ENCODE measurements at places on chromosomes 4 and X.
A peak's percentile ranks its signal among the peaks of the same experiment; 100 is the strongest.

DNA sequence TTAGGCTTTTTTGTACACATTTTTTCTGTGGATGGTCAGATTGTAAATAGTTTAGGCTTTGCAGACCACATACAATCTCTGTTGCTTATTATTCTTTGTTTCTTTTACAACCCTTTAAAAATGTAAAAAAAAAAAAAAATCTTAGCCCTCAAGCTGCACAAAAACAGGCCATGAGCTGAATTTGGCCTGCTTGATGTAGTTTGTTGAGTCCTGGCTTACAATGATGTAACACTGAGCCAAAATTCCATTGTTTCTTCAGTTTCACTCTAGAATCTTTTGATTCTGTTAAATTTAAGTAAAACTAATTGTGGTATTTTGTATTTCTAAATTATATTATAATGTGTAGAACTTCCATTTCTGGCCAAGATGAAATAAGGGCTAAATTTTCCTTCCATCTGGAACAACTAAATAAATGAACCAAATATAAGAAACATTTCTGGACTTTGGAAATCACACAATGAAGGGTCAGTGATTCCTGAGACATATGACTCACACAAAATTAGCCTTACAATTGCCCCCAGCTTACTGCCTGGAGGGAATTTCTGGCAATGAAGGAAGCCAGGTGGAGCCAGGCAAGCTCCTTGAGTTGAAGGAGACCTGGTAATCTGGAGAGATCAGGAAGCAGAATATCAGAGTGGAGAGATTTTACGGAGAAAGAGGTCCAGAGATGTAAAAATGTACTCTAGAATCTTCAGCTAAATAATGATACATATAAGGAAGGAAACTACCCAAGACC is 29.8 kb downstream of the IQCM start:
- no peaks in the 10 kb centered on the region for H3K27me3 ChIP-seq
- peaks cover 11% of the 10 kb centered on the region for H3K4me1 ChIP-seq
- peak; percentile 40 for DNase-seq

DNA sequence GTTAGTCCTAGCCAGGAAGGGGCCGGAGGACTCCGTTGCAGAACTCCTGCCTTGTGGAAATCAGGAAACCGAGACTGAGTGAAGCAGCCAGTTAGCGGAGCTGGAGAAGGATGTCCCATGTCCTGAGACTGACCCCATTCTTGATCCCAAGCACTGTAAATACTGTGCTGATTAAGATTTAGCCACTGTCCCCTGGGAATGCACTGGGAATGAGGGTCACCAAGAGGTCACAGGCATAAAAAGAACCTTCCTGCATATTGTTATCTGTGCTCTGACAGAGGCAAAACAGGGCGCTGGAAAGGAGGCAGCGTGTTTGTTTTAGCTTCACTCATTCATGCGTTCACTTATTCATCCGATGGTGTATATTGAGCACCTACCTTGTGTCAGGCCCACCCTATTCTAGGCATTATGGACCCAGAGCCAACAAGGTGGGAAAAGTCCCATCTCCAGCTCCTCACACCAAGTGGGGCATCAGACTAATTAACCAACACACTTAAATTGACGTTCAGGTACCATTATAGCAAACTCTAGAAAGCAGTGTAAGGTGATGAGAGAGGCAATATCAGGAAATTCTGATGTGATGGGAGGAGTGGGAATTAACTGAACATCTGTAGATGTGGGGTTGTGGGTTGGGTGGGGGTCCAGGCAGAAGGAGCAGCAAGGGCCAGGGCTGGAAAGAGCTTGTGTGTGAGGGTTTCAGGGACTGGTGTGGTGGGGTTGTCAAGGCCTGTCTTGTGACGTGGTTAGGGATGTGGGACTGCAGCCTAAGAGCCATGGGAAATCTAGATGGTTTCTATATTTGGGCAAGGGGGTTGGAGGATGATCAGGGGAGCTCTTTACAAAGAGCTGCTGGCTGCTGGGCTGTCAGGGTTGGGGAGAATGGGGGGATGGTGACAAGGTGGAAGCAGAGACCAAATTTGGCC is 10.6 kb upstream of the SLC2A9 start:
- no peaks in the 10 kb centered on the region for H3K36me3 ChIP-seq
- H3K4me1 ChIP-seq = peaks cover 34% of the 10 kb centered on the region
- DNase-seq = no peak
- no peak overlapping the region for H3K4me3 ChIP-seq
- H3K27ac ChIP-seq = peak overlapping the region; percentile 36

- H3K36me3 ChIP-seq = no peaks in the 10 kb centered on the region
- H3K4me3 ChIP-seq = no peak overlapping the region
- H3K27ac ChIP-seq = no peak overlapping the region
- DNase-seq = no peak
Measured at GRCh38 chrX:19708683-19709082, 178.7 kb downstream of the SH3KBP1 start.

DNA sequence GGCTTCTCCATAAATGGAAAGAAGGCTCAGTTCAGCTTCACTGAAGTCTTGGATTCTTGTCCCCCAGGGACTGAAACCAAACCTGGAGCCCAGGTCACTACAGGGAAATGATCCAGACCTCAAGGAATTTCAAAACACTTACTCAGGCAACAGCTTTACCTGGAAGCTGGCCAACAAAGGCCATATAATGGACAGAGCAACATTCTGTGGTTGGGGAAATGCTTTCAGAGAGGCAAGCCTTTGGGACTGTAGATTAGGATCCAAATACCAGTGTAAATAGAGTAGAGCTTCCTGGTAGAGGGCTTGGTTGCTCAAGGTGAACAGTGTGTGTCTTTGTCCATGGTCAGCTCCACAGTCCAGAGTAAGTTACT is 57.0 kb upstream of the PROM1 start:
- H3K27ac ChIP-seq = peak overlapping the region; percentile 79
- H3K27me3 ChIP-seq = no peaks in the 10 kb centered on the region
- DNase-seq = peak; percentile 82
- H3K36me3 ChIP-seq = no peaks in the 10 kb centered on the region

GRCh38 chr4:37455301-37456131 is 211.0 kb downstream of the NWD2 start:
- no peak overlapping the region for H3K4me3 ChIP-seq
- H3K27me3 ChIP-seq = no peaks in the 10 kb centered on the region
- no peak for DNase-seq

DNA sequence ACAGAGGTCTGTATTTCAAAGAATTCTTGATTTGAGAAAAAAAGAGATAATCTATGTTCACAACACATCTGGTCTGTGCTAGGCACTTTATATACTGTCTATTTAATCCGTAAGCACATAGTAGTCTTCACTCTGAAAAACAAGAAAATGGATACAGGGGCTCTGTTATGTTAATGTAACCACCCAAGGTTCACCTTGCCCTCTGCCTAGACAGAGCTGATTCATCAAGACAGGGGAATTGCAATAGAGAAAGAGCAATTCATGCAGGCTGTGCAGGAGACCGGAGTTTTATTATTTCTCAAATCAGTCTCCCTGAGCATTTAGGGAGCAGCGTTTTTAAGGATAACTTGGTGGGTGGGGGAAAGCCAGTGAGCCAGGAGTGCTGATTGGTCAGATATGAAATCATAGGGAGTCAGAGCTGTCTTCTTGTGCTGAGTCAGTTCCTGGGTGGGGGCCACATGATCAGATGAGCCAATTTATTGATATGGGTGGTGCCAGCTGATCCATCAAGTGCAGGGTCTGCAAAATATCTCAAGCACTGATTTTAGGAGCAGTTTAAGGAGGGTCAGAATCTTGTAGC is 92.9 kb upstream of the TNIP3 start:
- H3K4me3 ChIP-seq = no peak overlapping the region
- H3K4me1 ChIP-seq = no peaks in the 10 kb centered on the region
- DNase-seq = no peak
- no peaks in the 10 kb centered on the region for H3K36me3 ChIP-seq
- no peaks in the 10 kb centered on the region for H3K27me3 ChIP-seq
- H3K27ac ChIP-seq = no peak overlapping the region

DNA sequence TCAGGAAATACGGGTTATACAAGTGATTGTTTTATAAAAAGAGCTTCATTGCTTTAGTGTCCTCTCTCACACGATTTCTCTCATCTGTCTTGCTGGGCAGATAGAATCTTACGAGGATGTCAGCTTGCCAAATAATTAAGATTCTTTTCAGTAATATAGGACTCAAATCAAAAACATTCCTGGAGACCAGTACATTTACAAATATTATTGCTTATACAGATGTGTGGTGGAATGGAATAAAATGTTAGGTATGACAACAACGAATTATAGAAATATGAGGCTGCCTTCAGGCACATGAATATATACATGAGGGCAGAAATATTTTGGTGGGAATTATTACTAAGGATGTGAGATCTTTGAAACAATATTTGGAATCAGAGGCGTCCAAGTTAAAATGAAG is 88.9 kb downstream of the GC start:
- DNase-seq = no peak
- no peaks in the 10 kb centered on the region for H3K27me3 ChIP-seq
- peaks cover 14% of the 10 kb centered on the region for H3K4me1 ChIP-seq
- H3K36me3 ChIP-seq = no peaks in the 10 kb centered on the region
- H3K4me3 ChIP-seq = no peak overlapping the region

DNA sequence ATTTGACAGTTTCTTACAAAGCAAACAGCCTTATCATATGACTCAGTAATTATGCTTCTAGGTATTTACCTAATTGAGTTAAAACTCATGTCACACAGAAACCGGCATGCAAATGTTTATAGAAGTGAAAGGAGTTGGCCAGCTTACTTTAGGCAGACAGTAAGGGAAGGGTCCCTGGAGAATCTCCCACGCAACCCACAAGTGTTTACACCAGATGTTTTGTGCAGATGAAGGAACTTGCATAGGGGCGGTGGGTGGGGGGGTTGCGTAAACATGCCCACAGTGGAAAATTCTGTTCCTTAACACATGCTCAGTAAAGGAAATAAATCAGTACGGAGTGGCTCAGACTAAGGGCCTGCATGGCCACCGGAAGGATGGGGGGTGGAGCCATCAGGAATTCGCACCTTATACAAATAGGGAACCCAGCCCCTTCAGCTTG is 330.5 kb upstream of the AADAT start:
- H3K27me3 ChIP-seq = no peaks in the 10 kb centered on the region
- H3K4me3 ChIP-seq = no peak overlapping the region
- no peak overlapping the region for H3K27ac ChIP-seq
- H3K4me1 ChIP-seq = no peaks in the 10 kb centered on the region
- no peak for DNase-seq

- H3K27ac ChIP-seq = no peak overlapping the region
- peaks cover 6% of the 10 kb centered on the region for H3K27me3 ChIP-seq
- DNase-seq = peak; percentile 22
- H3K36me3 ChIP-seq = no peaks in the 10 kb centered on the region
- peaks cover 8% of the 10 kb centered on the region for H3K4me1 ChIP-seq
- H3K4me3 ChIP-seq = peak overlapping the region; percentile 15
Measured at GRCh38 chrX:74923942-74924448, 1.3 kb downstream of the NEXMIF start.

DNA sequence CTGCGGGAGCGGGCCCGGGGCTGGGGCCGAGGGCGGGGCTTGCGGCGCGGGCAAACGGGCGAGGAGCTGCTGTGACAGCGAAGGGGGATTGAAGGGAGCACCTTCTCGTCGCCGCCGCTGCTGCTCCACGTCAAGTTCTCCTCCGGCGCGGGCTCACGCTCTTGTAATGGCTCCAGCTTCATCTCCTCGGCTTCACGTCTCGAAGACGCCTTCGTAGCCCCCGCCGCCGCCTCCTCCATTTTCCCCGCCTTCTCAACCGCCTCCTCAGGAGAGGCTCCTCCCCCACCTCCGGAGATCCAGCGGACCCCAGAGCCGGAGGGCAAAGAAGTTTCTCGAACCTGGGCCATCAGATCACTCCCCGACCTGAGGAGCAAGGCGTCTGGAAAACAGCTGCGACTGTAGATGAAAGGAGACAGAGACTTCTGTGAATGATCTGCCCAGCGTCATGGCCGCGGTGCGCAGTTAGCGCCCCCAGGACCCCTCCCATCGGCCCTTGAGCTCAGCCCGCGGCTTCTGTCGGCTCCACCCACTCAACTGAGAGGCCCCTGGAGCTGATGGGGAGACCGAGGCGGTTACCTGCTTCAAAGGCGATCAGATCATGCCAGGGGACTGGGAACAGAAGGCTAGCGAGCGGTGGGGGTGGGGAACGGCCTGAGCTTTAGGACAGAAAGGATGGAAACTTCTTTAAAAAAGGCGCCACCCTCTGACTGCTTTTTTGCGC is 895 bp downstream of the USP51 start:
- H3K4me3 ChIP-seq = peak overlapping the region; percentile 1
- peak; percentile 69 for DNase-seq
- H3K27ac ChIP-seq = peak overlapping the region; percentile 98
- H3K4me1 ChIP-seq = no peaks in the 10 kb centered on the region
- H3K27me3 ChIP-seq = no peaks in the 10 kb centered on the region

DNA sequence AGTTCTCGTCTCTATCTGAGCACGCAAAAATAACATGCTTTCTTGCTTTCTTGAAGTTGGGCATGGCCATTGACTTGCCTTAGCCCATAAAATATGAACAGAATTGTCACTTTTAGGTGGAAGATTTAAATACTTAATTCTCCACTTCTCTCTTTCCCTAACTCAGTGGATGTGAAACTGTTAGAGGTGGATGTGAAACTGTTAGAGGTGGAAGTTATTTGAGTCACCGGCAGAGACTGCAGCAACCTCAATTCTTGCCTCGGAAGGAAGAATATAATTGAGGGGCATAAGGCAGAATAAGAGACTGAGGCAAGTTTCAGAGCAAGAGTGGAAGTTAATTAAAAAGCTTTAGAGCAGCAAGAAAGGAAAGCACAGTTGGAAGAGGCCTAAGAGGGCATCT is 2.8 kb upstream of the PARM1 start:
- no peaks in the 10 kb centered on the region for H3K36me3 ChIP-seq
- H3K27ac ChIP-seq = no peak overlapping the region

- H3K4me3 ChIP-seq = no peak overlapping the region
- no peaks in the 10 kb centered on the region for H3K27me3 ChIP-seq
- H3K27ac ChIP-seq = peak overlapping the region; percentile 82
- peak; percentile 46 for DNase-seq
Measured at GRCh38 chrX:37347420-37347819, 1.7 kb upstream of the PRRG1 start.

DNA sequence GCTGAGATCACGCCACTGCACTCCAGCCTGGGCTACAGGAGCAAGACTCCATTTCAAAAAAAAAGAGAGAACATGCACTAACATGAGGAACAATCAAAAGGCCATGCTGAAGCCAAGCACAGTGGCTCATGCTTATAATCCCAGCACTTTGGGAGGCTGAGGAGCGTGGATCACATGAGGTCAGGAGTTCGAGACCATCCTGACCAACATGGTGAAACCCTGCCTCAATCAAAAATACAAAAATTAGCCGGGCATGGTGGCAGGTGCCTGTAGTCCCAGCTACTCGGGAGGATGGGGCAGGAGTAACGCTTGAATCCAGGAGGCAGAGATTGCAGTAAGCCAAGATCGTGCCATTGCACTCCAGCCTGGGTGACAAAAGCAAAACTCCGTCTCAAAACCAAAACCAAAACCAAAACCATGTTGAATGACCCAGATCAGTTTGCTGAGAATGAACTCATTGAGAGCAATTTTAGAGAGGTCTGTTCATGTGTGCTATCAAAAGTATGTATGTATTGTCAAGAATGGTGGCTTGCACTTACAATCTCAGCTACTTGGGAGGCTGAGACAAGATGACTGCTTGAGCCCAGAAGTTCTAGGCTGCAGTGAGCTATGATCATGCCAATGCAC is 44.8 kb downstream of the PDS5A start:
- H3K27ac ChIP-seq = no peak overlapping the region
- DNase-seq = no peak
- no peak overlapping the region for H3K4me3 ChIP-seq

GRCh38 chrX:71128915-71129765 is 10.7 kb downstream of the MED12 start:
- H3K4me1 ChIP-seq = no peaks in the 10 kb centered on the region
- peaks cover 21% of the 10 kb centered on the region for H3K36me3 ChIP-seq
- H3K27me3 ChIP-seq = no peaks in the 10 kb centered on the region
- H3K27ac ChIP-seq = no peak overlapping the region

Data from thyroid gland (tissue), 4 donors.